ENCODE measurements at places on chromosomes 3 and 15.

DNA sequence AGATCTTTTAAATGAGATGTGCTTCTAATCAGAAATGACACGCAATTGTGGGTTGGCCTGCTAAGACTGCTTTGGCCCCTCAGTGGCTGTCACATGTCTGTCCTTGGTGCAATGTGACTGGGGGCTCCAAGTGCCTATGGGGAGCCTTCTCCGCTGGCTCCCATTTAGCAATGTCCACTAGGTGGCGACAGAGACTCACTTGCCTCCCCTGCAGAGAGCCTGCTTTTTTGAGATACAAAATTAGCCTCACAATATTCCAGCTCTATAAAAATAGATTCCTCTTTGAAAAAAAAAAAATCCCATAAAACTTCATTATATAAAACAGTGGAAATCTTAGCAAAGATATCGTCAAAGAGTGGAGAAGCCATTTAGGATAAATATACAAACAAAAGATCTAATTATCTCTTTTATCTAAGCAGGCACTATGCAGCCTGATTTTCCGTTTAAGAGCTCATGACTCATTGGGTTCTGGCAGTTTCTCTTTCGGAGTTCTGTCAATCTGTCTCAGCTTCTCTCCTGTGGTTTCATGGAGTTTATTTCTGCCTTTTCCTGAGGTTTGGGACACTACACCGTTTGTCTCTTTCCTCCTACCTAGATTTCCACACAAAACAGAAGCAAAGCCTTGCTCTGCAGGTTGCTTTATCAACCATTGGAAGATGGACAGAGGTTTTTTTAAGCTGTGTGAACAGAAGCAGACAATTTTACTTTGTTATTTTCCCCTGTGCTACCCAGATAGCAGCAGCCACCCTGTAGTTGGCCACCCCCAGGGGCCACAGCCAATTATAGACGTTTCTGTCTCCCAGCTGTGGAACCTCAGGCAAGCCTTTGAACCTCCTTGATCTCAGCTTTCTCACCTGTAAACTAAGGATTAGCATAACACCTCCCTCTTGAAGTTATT is 68.4 kb upstream of the TNFAIP8L3 start:
- peak; percentile 41 for DNase-seq
- no peak overlapping the region for H3K27ac ChIP-seq
- no peak overlapping the region for H3K4me3 ChIP-seq
- peaks cover 13% of the 10 kb centered on the region for H3K27me3 ChIP-seq

DNA sequence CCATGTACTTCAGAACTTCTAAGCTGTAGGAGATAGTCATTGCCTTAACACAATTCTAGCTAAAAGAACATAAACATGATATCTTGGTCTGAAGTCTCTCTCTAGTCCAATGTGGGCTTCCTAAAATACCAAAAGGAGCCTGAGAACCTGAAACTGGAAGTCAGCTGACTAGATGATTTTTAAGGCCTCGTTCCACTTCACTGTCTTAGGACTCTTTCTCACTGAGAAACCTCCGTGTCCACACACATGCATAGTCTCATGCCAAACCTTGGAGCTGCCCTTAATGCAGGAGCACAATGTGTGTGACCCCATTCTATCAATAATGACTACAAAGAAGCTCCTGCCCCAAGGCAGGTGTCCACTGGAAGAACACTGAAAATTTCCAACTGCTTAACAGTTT is 87.7 kb downstream of the ETFA start:
- H3K27ac ChIP-seq: no peak overlapping the region
- no peaks in the 10 kb centered on the region for H3K27me3 ChIP-seq
- DNase-seq: no peak
- peaks cover 5% of the 10 kb centered on the region for H3K4me1 ChIP-seq
- peaks cover 7% of the 10 kb centered on the region for H3K36me3 ChIP-seq

GRCh38 chr3:83765956-83766355 is 1192.8 kb upstream of the CADM2 start:
- DNase-seq: no peak
- no peak overlapping the region for H3K4me3 ChIP-seq
- H3K27me3 ChIP-seq: no peaks in the 10 kb centered on the region
- H3K4me1 ChIP-seq: no peaks in the 10 kb centered on the region
- H3K27ac ChIP-seq: no peak overlapping the region
- no peaks in the 10 kb centered on the region for H3K36me3 ChIP-seq

- no peaks in the 10 kb centered on the region for H3K27me3 ChIP-seq
- peaks cover 23% of the 10 kb centered on the region for H3K36me3 ChIP-seq
- peaks cover 33% of the 10 kb centered on the region for H3K4me1 ChIP-seq
- H3K4me3 ChIP-seq: no peak overlapping the region
Measured at GRCh38 chr3:53888232-53888631, 3.4 kb downstream of the SELENOK start.

DNA sequence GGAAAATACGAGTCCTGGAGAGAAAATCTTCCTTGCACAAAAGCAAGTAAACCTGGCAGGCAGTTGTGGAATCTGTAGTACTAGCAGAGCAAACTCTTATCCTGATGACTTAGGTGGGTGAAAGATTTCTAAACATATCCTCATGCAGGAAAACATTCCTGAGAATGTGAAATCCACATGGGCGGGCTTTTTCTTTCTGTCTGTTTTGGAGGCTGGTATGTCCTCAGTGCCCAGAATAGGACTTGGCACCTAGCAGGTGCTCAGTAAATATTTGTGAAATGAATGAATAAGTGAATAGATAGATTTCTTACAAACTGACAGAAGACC is 53.3 kb downstream of the FAM174B start:
- H3K36me3 ChIP-seq: no peaks in the 10 kb centered on the region
- H3K27me3 ChIP-seq: peaks cover 17% of the 10 kb centered on the region
- H3K4me1 ChIP-seq: no peaks in the 10 kb centered on the region
- no peak overlapping the region for H3K27ac ChIP-seq

GRCh38 chr15:54638666-54639065 is 558.1 kb downstream of the RSL24D1 start:
- peaks cover 14% of the 10 kb centered on the region for H3K36me3 ChIP-seq
- H3K27me3 ChIP-seq: no peaks in the 10 kb centered on the region
- no peaks in the 10 kb centered on the region for H3K4me1 ChIP-seq
- H3K27ac ChIP-seq: no peak overlapping the region
- H3K4me3 ChIP-seq: no peak overlapping the region
- DNase-seq: no peak

- no peaks in the 10 kb centered on the region for H3K4me1 ChIP-seq
- peaks cover 2% of the 10 kb centered on the region for H3K36me3 ChIP-seq
- no peak for DNase-seq
- H3K4me3 ChIP-seq: no peak overlapping the region
Measured at GRCh38 chr15:30062881-30063280, 19.9 kb upstream of the GOLGA8J start.

DNA sequence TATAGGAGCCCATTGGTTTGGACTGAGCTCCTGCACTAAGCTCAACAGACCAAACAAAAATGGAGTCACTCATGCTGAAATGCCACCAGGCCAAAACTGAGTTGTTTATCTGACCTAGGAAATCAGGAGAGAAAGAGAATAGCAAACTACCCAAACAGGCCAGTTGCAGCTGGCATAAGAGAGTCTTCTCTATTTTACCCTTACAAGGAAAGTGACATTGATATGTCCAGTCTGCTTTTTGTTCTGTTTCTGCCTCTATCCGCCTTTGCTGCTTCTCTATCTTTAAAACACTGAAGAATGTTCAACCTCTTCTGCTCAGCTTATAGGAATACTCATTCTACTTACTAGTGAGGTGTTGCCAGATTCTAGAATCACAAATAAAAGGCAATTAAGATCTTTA is 95.1 kb downstream of the ATP1B3 start:
- no peaks in the 10 kb centered on the region for H3K27me3 ChIP-seq
- DNase-seq: no peak
- no peaks in the 10 kb centered on the region for H3K4me1 ChIP-seq
- peaks cover 9% of the 10 kb centered on the region for H3K36me3 ChIP-seq

DNA sequence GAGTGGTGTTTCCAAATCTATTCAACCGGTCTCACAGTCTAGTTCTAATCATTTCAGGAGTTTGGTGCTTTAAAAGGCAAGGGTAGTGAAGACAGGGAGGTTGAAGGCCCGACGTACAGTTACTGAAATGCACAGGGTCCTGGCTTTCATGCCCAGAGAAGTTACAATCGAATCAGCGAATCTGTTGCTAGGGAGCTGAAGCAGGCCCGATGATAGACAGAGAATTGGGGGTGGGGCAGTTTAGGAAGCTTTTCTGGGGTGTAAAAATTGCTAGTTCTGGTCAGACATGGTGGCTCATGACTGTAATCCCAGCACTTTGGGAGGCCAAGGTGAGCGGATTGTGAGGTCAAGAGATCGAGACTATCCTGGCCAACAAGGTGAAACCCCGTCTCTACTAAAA is 63.1 kb upstream of the ATP13A3 start:
- H3K36me3 ChIP-seq: peaks cover 7% of the 10 kb centered on the region
- no peak overlapping the region for H3K27ac ChIP-seq
- DNase-seq: no peak
- H3K4me3 ChIP-seq: no peak overlapping the region

Measured in naive B cell (primary cell).